HuH-7 (cell line): ENCODE measurements at places on chromosomes 7 and 10.

- no peak for DNase-seq
Measured at GRCh38 chr7:159195946-159196345, 51.3 kb upstream of the VIPR2 start.

DNA sequence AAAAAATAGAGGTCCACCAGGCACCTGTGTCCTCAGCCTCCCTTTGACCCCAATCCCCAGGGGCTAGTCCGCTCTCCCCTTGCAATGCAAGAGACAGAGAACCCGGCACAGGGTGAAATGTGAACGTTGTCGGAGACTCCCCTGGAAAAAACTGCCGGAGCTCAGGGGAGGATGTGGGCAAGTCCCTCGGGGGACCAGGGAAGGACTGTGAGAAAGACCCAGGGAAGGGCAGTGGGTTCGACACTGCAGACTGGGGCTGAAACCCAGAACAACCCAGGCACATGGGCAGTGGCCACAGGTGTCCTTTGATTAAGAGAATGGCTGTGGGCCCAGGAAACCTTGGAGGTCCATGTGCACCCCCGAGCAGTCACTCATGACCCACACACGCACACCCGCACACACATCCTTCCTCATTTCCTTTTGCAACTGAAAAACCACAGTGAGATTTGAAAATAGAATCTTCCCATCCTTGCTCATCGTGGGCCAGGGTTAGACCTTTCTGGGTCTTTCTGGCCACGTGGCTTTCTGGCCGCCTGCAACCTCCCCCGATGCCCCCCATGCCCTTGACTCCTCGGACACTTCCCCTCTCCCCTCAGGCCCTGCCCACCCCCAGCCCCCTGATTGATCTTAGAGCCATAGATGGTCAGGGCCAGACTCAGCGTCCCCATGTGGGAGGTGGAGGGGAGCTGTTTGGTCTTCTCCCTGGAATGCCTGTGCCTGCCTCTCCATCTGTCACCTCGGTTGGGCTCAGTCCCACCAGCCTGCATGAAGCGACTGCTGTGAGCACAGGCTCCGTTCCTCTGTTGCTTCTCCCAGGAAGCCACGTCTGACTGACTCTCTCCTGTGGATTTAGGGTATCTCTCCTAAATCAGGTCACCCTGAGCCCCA is 7.9 kb downstream of the LAT2 start:
- no peak for DNase-seq

- peak; percentile 40 for DNase-seq
Measured at GRCh38 chr10:63114031-63114814, 18.9 kb upstream of the NRBF2 start.

GRCh38 chr7:143171697-143172096 is 11.5 kb upstream of the TAS2R39 start:
- DNase-seq: no peak

DNA sequence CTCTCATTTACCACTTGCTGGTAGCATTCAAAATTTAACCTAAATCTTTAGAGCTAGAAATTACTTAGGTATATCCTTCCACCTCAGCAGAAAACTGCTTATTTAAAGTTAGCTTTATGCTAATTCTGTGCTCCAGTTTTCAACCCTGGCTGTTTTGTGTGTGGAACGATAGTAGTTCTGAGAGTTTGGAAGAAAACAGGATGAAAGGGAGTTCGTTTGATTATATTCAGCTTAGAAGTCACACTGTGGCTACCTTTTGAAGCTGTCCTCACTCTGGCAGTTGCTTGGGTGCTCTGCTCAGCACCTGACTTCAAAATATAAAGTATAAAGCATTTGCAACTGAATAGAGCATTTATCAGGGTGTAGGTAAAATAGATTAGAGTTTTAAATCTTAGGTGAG is 2.6 kb upstream of the ASCC1 start:
- no peak for DNase-seq

GRCh38 chr10:33306701-33307519 is 27.6 kb downstream of the NRP1 start:
- DNase-seq: no peak

- no peak for DNase-seq
Measured at GRCh38 chr10:35875016-35875676, 233.1 kb upstream of the FZD8 start.

DNA sequence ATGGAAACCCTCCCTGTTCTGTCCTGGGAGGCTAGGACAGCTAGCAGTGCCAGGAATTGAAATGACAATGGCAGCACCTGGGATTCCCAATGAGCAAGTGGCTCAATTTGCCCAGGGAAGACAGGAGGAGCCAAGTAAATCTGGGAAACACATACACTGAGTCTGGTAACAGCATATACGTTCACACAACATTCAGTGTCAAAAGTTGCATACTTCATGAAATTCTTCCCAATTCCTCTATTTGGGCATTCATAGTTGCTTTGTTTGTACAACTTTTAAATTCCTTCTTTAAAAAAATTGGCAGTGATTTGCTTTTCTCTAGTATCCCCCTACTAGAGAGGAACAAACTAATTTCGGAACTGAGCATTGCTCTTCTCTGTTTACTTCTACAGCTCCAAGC is 2.9 kb upstream of the FRMD4A start:
- no peak for DNase-seq

DNA sequence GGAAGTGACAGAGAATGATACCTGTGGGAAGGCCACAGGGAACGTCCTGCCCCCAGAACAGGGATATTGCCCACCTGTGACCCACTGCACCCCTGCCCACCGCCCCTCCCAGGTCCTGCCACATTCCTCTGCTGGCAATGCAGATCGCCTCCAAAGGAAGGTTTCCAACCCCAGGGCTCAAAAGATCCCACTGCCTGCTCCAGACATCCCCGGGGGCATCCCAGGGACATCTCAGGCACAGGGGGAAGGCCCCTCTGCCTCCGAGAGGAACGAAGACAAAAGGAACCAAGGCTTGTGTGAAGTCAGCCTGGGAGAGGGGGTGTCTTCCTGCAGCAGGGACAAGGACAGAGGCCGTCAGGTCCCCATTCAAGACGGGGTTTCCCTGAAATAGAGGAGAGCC is 28.5 kb downstream of the NUDT1 start:
- DNase-seq: no peak

GRCh38 chr7:26620352-26620751 is 244.0 kb downstream of the SKAP2 start:
- DNase-seq: no peak

DNA sequence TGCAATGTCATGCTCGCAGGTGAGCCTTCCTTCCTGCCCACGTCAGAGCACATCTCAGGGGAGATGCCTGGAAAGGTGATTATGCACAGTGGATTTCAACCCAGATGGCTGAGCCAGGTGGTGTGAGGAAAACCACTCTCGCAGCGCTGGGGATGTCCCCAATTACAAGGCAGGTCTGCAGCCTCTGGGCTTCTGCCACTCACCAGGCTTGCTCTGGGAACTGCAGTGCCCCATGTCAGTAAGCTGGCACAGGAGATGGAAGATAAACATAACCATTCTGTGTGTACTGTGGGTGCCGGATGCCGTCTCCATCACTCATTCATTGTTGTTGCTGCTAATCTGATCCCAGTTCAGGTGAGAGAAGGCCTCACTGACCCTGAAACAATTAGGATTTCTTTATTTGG is 222.9 kb upstream of the PITRM1 start:
- no peak for DNase-seq

DNA sequence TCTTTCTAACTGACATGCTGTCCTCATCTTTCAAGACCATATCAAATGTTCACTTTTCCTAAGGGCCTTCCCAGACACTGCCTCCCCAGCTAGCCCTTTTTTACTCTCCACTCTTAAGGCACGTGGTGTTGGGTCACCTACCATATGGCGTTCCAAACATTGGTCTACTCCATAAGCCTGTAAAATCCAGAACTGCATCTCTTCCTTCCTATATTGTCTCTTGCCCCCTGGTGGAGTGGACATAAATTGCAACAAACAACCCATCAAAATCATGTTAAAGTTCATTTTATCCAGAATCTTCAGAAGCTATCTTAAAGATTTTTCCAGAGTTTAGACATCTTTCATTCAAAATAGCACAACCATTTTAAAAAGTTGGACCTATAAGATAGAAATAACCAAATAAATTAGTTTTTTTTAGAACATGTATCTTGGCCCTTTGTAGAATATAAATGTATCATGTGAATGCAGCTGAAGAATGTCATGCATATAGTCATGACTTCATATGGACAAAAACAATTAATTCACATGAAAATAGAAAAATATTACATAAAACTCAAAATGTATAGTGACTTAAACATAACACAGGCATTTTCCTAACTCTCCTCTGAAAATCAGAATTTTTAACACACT is 180.6 kb upstream of the CHRM2 start:
- peak; percentile 3 for DNase-seq

DNA sequence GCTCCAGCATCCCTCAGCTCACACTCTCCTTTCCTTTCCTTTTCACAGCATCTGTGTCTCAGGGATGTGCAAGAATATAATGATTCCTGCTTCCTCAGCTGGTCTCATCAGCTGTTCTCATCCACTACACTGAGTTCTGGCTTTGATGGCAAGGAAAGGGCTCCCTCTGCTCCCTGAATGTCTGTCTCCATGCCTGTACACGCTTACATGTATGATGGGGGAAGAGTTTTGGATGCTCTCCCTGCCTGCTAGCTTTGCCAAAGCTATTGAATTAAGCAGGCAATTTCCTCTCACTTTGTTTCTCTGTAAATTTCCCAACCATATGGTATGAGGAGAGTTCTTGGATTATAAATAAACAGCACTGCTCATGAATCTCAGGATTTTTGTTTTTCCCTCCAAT is 254.5 kb downstream of the SORCS3 start:
- DNase-seq: no peak

GRCh38 chr7:155414547-155415492 is 43.1 kb upstream of the EN2 start:
- DNase-seq: no peak

GRCh38 chr7:7231000-7231399 is 48.7 kb downstream of the C1GALT1 start:
- DNase-seq: no peak

GRCh38 chr10:90960355-90960814 is 39.5 kb upstream of the ANKRD1 start:
- DNase-seq: no peak
